HTR-8/SVneo (cell line): ENCODE measurements at places on chromosomes 3 and 15.

- no peak for DNase-seq
Measured at GRCh38 chr3:134337511-134338200, 36.6 kb downstream of the AMOTL2 start.

DNA sequence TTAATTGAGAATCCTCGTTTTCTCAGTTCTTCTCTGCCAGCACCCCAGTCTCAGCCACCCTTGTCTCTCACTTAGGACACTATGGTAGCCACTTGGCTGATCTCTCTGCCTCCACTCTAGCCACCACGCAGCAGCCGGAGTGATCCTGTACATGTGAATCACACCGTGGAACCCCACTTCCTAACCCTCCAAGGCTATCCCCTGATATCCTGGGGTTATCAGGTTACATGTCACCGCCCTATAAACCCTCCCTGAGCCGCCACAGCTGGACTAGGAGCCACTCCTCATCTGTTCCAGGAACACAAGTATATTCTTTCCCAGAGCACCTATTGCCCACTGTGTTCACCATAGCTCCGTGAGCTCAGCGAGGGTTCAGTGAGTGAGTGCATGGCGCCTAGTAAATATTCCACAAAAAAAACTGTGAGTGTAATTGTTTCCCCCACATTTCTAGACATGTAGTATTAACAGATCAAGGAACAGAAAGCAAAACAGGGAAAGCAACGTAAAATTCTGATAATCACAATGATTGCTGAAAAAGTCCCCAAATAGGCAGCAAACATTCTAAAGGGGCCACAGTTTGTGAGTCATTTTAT lies 661 bp upstream of the PARP14 start:
- no peak for DNase-seq

- peak; percentile 15 for DNase-seq
Measured at GRCh38 chr3:150603980-150604319, 829 bp downstream of the SELENOT start.

- DNase-seq = no peak
Measured at GRCh38 chr15:35136321-35137189, 51.5 kb upstream of the NANOGP8 start.

DNA sequence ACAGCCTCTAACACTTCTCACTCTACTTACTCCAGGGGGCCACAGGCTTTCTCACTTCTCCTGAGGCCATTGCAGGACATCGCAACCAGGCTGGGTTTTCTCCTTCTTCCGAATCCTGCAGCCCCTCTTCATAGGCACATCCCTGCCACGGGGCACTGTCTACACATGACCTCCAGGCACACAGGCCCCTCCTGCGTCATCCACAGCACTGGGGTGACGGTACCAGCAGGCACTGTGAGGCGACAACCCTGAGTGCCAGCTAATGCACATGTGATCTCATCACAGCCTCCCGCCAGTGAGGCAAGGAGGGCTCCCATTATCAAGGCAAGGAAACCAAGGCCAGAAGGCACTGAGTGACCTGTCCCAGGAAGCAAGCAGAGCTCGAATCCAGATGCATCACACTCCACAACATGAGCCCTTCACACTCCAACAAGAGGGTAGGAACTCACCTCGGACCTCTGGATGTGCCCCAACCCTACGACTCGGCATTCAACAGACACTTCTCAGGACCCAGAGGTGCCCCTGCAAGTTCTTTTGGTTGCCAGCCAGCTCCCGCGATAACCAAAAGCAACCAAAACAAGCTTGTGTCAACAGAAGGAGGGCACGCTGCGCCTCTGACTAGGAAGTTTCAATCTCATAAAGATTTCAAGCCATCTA lies 16.7 kb downstream of the FAM174B start:
- no peak for DNase-seq

DNA sequence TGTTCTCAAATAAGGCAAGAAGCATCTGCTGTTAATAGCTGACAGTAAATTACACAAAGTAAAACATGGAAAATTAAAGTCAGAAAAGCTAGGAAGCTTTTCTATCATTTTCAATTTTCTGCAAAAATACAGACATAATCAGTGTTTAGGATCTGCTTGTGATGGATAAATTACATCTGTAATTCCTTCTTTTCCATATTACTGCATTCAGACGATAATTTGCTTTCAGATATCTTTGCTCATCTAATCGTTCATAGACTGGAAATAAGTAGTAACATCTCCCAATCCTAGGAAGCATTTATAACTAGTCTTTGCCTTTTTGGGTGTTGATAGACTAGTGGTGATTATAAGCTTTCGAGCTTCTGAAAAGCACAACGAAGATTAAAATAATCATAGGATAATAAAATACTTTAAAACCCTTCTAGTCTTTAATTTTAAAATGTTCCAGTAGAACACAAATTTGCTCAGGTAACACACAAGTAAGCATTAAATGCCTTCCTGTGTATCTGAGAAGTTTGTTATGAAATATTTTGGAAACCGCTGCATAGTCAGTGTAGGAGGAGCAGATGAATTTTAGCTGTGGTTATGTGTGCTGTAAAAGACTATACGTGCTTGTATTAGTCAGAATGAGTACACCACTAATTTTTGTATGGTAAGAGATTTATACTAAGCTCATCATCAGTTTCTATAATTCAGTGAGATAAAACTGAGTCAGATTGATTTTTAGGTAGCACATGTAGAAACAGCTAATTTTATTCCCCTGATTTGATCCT lies 41.0 kb downstream of the MBNL1 start:
- DNase-seq = no peak

DNA sequence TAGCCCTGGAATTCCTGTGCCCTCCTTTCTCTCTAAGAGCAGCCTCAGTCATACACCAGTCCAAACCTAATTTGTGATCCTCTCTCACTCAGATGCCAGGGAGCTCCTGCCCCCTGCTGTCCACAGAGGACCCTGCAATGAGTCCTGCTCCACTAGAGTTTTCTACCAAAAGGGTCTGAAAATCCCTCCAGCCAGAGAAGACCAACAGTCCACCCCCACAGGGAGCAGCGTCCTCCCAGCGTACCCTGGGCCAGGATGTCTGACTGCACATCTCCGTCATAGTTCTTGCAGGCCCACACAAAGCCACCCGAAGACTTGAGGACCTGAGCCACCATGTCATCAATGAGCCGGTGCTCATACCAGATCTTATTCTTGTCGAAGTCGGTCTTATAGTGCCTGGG lies 15.4 kb downstream of the IDH2 start:
- no peak for DNase-seq

DNA sequence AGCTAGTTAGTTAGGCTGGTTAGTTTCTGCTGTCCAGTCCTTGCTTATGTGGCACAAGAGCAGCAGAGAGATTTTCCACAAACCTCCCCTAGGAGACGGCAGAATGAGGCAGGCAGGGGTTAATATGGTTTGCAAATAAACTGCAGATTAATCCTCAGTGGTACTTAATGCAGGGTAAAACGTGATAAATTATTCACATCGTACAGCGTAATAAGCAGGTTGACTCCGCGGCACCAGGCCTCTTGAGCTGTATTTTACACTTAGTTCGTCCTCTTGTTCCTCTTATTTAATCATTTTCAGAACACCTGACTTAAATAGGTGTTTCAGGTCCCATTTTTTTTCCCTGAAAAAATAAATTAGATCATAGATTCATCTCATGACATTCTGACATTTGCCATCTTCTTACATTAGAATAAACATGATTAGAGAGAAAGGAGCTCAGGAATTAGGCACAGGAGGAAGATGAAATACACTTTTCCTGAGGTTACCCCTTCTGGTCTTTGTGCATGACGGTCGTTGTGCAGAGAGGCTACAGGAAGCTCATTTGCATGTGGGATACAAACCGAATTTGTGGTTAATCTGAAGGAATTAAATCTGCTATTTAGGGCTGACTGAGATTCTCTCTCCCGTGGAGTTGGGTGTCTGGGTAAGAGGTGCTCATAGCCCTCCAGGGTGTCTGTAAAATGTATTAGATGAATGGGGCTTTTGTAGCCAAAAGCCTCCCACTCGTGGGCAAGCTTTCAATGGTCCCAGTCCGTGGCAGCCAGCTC lies 27.1 kb upstream of the VPS8 start:
- no peak for DNase-seq
